ENCODE measurements at places on chromosomes 11 and 22.

- no peak for DNase-seq
Measured at GRCh38 chr11:35163702-35164496, 24.9 kb downstream of the CD44 start.

DNA sequence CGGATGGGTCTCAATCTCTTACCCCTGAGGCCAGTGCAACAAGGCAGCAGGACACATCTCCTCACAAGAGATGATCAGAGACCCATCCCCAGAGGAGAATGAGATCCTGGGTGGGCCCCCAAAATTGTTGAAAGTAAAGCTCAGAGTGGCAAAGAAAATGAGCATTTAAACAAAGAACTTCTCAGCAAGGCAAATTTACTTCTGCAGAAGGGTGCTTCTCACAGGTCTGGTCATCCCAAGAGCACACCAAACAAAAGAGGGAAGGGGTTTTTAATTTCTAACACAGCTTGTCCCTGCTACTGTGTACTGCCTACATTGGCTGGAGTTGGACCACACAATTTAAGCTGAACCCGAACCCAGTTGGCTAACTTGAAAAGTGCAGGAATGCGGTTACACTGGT lies 1628.6 kb upstream of the RAG2 start:
- no peak for DNase-seq

DNA sequence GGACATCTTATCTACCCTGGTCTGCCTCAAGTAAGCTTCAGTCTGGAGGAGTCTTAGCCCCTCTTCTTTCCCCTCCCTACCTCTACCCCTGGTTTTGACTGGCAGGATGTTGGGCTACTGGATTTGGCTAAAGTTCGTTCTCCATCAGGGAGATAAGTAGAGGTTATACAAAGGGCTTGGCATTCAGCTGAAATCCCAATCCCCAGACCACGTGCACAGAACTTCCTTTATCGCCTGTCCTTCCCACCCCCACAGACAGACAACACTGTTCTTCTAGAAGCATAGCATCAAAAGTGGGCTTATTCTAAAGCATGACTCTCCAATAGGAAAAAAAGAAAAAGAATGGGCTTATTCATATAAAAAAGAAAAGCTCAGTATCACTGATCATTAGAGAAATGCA lies 7.8 kb downstream of the PRG3 start:
- no peak for DNase-seq

DNA sequence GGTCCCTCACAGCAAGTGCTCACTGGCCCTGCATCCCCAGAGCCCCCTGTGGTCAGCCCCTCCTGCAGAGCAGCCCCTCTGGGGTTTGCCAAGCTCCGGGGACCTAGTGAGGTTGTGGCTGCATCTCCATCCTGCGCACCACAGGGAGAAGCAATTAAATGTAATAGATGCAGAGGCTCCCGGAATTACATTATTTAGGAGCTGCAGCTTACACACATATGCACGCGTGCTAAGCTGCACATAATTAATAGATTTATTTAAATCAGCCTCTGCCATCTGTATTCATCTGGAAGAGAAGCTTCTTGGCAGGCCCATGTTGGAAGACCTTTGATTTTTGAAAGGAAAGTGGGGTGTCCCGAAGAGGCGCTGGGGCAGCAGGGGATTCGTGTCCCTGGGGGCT lies 1271.5 kb downstream of the BRD1 start:
- no peak for DNase-seq

- DNase-seq = no peak
Measured at GRCh38 chr22:22841598-22841997, 46.0 kb upstream of the IGLL5 start.

DNA sequence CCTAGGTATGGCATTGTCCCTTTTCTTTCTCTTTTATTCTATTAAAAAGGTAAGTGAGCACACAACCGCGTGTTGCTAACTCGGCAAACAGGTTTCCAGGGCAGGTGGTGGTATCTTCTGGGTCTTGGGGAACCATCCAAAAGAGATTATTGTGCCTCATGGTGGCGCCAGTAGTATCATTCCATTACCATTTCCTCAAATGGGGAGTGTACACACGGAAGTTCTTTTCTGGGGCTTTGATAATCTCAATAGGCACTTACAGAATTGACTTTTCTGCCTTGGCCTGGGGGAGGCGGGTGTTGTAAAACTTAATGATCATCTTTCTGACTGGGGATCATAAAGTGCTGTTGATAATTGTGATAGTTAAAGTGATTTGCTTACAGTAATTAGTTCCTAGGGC lies 234.1 kb downstream of the KIRREL3 start:
- DNase-seq = no peak

DNA sequence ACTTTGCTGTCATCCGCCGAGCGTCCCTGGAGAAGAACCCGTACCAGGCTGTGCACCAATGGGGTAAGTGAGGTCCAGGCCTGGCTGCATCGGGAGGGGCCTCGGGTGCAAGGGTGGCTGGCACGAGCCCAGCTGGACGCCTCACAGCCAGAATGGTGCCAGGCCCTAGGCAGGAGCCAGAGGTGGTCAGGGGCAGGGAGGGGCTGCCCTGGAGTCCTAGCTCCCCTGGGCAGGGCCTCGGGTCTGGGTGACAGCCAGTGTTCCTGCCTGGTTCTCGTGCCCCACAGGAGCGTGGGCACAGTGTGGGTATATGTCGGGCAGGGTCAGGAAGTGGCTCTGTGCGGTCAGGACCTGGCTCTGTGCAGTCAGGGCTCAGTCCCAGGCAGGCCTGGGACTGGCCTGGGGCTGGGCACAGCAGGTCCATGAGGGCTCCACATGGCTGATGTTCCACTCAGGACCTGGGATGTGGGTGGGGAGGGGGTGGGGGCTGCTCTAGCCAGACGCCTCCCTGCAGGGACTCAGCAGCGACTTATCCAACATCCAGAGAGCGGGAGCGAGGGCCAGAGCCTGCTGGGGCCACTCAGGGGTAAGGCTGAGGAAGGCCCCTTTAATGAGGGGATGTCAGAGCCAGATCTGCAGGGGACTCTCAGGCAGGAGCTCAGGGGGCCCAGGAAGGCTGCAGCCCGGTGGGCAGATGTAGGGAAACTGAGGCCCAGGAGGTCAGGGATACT lies 1.2 kb downstream of the TSPAN32 start:
- DNase-seq = peak; percentile 82

- DNase-seq = no peak
Measured at GRCh38 chr22:25930788-25931310, 188.9 kb downstream of the MYO18B start.

DNA sequence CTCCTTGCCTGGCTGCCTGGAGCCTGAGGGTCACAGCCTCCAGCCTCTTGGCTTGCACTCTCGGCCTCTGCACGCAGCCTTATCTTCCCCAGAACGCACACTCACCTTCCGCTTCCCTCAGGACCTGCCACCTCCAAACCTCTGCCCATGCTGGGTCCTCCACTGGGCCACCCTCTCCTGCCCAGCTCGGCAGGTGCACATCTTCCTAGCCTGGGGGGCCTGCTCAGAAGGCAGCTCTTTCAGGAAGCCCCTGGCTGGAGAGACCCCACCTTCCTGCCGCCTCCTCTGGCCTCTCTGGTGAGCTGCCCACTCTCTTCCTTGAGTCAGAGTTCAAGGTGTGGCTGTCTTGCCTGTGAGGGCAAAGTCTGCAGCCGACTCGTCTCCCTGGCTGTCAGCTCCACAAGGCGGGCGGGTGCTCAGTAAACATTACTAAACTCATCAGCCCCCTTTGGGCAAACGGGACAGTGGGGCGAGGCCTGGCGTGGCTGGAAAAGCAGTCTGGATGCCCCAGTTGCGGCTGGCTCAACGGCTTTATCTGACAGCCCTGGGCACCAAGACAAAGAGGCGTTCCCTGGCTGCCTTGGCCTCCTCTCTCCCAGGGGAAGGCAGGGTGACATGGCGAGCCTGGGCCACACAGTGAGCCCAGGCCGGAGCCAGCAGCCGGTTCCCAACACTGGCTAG lies 1.7 kb upstream of the LINC01488 start:
- peak; percentile 69 for DNase-seq

DNA sequence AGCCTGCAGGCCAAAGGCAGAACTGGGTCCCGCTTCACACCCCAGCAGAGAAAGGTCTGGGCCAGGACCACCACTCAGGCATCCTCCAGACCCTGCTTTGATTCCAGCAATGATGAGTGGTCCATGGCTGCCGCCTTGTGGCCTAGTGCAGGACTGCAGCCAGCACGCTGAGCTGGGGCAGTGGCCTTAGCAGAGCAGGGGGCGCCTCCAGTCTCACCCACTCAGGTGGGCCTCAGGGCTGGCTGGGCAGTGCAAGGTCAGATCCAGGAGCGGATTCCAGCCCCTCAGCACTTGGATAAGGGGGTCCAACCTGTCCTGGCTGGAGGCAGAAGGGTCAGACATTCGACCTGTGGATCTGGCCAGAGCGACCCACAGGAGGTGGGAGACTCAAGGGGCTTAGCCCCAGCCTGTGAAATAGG lies 9.6 kb upstream of the PDE2A start:
- DNase-seq = no peak

DNA sequence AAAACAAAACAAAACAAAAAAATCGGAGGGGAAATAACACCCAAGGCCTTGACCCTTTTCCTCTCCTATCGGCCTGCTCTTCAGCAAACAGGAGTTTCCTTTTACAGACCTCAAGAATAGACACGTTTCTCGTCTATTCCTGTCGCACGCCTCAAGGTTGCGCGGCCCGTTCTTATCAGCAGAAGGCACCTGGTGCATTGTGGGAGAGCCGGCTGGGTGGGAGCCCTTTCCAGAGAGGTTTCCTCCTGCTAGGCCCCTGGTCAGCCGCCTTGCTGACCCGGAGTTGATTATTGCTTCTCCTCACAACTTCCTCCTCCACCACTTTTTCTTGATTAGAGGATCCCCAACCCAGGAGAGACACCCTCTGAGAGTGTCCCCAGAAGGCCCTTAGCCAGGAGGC lies 497.3 kb downstream of the MIAT start:
- DNase-seq = no peak

DNA sequence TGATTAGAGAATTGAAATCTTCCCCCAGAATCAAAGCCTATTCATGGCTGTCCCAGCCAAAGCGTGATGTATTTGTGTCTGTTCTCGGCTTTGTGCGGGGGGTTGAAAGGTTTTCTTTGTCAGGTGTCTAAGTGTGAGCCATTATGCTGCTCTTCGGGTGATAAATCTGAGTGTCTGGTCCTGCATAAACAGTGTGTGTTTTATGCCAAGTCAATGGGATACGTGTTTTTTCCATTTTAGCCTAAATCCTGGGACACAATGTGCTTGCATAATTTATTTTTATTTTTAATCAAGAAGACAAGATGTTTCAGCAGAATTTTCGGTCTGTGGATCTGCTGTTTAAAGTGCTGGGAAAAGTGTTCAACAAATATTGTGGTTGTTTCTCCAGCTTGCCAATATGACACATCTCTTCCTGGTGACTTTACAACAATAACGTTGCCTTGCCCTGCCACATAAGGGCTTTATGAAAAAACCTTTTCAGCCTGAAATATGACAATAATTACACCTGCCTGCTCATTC lies 267.8 kb downstream of the TBC1D22A start:
- DNase-seq = no peak

DNA sequence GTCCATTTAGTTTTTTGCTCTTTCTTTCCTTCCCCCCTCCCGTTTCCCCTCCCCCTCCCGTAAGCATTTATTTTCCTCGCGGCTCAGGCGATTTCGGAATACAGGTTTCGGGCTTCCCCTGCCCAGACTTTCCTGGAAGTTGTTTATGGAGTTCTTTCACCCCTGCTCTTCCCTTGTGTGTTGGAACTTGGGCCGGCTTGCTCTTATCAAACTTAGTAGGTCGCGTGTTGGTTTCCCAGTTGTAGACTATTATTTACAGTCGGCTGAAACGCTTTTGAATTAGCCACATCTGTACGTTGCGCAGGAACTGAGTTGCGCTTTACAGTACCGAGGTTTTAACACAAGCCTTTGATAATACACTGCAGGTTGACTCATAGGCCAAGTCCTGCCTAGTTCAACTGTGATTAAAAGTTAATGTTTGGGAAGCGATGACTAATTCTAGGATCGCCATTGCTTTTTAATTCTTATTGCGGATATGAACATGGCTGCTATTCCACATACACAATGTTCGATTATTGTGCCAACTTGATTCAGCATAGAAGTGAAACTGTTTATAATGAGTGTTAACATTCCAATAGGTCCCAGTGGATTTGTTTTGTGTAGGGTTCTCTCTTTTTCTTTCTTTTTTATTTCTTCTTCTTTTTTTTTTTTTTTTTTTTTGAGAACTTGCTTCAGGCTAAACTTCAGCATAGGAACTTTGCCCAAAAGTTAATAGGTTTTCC lies 1.7 kb downstream of the YAP1 start:
- no peak for DNase-seq

DNA sequence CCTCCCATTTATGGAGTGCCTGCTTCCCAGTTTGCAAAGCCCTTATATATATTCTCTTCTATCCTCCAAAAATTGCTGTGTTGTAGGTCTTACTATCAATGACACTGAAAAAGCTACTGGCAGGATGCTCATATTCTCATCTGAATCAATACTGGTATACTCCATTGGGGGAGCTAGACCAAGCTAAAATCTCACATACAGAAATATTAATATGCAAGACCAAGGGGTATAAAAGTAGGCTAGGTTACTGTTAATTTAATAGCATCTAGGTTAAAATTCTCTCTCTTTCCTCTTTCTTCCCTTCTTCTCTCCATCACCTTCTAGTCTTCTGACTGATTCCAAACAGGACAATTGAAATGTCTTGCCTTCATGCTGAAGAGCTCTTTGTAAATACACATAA lies 17.1 kb upstream of the BDNF start:
- no peak for DNase-seq
